ENCODE measurements at places on chromosomes 11 and 22.

DNA sequence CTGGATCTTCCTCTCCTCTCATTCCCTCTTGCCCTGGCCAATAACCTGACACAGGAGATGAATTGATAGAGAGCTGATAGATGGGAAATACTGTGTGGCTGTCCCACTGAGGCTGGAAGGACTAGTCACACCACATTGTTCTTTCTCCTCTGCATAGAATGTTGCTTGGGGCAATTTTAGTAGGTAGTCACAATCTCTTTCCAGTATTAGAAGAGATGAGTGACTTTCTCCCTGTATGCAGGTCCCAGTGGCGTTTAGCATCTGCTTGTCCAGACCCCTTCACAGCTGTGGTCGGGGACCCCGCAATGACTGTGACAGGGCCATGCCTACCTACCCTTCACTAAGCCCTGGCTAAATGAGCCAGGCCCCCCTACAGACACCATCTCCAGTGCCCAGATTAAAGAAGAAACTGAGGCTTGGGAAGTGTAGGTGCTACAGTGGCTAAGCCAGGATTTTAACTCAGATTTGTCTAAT lies 24.0 kb upstream of the P2RY2 start:
- ATAC-seq = no peak

GRCh38 chr11:95762534-95762933 lies 27.0 kb downstream of the FAM76B start:
- ATAC-seq = no peak

DNA sequence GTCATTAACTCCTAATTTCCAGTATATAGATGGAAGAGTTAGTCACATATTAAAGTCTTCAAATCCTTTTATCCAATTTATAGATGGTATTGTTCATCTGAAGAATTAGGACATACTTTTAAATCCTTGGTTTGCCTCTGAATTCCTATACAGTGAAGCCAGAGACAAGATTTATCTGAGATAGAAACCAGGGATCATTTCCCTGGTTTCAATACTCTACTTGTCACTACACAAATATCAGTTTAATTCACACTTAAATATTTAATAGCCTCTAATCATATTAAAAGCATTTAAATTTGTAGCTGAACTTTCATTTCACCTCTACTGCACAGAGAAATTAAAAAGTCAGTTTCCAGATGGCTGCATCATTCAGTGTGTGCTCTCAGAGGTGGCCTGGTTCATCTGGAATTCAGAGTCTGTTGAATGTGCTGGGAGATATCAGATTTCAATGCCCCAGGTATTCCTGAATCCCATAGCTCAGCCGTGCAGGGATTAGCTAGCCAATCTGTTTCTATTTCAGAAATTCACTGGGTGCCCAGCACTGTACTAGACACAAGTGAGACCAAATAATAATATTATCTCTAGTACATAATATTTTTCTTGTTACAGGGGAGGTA lies 344.3 kb downstream of the AASDHPPT start:
- no peak for ATAC-seq

GRCh38 chr11:20634044-20634443 lies 34.6 kb downstream of the SLC6A5 start:
- ATAC-seq = peak; percentile 39

DNA sequence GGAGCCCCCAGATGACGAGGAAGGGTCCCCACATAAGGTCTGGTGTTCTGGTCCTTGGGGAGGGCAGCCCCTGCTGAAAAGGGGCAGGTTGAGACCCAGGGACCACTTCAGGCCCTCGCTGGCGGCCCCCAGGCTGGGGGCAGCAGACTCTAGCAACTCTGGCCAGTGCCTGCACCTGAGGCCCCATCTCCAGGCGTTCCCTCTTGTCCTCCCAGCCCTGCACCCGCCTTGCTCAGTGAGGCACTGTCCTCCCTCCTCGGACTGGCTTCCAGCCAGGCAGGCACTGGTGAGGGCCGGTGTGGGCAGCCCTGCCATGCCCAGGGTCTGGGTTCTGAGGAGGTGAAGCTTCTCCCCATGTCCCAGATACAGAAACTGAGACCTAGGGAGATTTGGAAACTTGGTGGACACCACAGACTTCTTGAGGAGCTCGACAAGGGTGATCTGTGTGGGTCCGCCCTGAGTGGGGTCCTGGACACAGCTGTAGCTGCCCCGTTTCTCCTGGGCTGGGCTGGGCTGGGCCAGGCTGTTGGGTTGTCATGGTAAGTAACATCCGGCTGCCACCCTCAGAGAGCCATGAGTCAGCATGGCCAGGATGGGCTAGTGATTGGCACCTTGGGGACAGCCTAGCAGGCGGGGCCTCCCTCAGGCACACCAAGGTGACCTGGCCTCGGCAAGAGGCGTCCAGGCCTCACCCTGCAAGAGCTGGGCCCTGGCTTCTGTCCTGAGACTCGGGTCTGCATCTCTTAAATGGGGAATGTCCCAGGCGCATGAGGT lies 11.1 kb upstream of the PHLDA2 start:
- peak; percentile 71 for ATAC-seq

DNA sequence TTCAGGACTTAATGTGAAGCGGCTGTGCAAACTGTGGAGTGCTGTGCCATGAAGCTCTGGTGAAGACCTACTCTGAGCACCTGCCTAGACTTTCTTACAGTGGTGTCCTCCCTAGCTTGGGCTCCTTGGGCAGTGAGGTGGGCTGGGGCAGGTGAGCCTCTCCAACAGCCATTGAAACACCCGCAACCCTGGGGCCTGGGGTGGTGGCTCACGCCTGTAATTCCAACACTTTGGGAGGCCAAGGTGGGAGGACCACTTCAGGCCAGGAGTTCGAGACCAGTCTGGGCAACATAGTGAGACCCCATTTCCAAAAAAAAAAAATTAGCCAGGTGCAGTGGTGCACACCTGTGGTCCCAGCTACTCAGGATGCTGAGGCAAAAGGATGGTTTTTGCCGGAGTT lies 14.3 kb upstream of the SEC14L3 start:
- ATAC-seq = no peak

DNA sequence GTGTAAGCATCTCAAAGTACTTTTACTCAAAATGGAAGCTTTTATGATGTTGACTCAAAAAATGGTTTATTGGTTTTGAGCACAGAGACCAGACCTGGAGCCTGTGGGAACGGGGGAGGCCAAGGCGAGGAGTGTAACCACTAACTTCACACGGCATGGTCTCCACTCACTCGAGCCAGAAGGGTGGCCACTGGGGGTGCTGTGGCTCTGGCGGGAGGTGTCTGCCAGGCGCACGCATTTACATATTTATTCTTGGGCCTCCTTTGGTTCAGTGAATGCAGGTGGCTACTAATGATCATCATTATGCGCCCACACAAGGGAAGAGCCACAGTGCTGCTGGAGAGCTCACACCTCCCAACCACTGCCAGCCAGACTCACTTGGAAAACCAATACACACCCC lies 64.6 kb downstream of the FLRT1 start:
- ATAC-seq = no peak

DNA sequence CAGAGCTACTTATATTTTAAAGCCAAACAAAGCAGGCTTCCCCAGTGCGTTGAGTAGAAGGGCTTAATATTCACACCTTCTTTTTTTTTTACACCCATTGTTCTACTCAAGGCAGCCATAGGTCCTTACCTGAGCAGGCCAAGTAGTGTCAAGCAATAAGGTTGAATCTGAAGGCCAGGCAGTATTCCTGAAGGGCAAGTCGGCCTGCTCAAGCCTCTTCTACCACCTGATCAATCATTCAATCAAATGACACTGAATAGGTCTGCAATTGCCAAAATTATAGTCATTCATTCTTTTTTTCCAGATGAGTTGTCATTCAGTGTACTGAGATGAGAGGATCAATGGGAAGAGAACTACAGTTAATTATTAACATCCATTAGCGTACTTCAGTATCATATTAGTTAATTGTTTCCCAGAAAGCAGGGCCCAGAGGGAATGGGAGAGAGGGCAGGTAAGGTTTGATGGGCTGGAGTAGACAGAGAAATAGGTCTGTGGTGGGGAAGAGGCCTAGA lies 11.9 kb upstream of the PPP2R1B start:
- ATAC-seq = no peak

DNA sequence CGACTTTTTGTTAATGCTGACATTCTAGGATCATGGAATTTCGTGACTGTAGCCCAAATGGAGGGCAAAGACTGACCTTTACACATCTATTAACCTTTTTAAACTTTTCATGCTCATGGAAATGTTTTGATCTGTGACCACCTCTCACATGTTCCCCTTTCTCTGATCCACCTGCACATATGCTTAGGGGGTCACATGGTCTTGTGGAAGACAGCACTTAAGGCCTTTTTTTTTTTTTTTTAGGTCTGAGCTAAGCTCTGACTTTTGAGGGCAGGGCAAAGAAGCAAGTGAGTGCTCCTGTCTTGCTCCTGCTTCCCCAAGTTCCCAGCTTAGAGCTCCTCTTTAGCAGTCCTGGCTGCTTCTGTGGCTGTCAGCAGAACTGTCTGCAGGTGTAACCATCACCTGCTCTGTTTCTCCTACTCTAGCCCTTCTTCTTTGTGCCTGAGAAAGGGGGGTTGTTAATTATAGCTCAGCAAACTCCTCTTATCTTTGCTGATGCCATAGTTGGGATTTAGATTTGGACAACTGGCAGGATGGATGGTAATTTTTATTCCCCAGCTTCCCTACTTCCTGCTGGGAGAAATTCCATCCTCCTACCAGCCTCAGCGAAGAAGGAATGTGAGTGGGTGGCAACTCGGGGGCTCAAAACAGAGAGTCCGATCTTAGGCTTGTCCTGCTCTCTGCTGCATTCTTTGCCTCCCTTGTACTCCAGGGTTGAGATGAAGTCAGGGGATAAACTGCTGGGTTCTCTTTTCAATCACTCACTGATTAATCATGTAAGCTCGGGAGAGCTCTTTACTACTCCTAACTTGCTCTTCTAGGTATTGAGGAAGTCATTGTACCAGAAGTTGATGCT lies 64.4 kb downstream of the GRAMD1B start:
- ATAC-seq = no peak

DNA sequence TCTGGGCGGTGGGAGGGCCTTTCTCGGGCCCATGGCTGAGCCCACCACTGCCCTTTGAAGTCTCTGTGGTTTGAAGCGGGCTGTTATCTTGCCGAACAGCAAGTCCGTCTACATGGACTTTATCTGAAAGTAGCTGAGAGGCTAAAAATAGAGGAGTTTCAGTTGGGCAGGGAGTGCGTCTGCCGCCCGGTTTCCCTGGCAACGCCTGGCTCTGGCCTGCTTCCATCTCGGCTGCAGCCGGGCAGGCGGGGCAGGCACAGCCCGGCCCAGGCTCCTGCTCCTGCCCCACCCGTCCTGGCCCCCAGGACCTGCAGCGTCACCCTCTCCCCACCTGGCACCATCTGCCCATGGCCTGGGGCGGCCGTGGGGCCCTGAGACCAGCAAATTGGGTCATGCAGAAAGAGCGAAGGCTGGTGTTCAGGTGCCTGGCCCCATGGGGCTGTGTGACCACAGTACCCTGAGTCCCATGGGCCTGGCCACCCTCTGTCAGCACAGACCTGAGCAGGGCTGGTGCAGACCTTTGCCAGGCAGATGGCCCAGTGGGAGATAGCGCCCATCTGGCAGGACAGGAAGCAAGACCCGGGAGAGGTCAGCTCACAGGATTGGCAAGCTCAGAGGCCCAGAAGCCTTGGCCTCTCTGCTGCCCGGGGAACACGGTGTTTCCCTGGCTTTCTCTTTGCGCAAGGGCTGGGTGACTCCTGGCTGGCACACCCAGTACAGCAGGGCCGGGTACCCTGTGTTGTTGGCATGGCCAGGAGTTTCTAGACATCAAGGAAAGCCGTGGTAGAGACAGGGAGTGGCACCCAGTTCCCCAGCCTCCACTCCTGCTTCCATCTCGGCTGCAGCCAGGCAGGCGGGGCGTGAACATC lies 79.1 kb upstream of the KCNQ1OT1 start:
- peak; percentile 94 for ATAC-seq

GRCh38 chr11:120192831-120193625 lies 17.8 kb upstream of the OAF start:
- no peak for ATAC-seq

- no peak for ATAC-seq
Observed at GRCh38 chr22:33850193-33850592, 70.1 kb downstream of the LARGE1 start.

DNA sequence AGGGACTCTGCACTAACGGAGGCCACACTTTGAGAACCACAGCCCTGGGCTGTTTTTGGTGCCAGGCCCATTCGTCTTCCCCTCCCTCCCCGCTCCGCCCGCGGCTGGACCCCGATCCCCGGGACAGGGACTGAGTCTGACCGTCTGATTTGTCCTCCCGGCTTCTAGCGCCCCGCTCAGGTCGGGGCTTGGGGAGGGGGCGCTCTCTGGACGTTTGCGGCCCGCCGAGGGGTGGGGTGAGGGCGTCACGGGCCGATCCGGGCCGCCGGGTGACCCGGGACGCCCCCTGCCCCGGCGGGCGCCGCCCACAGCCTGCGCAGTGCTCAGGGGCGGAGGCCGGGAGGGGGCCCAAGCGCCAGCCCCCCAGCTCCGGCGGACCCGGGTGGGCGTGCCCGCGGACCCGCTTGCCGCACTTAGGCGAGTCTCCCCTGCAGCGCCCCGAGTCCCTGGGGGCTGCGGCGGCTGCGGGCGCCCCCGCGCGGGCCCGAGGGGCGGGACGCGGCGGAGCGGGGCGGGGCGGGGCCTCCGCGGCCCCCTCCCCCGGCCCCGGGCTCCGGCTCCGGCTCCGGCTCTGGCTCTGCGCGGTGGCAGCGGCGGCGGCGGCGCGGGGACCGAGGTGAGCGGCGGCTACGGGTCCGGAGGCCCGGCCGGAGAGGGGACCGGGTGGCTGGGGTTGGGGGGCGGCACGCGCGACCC lies 33.7 kb upstream of the PRR5 start:
- ATAC-seq = no peak

GRCh38 chr11:127242676-127243075 lies 242.1 kb upstream of the KIRREL3 start:
- no peak for ATAC-seq

DNA sequence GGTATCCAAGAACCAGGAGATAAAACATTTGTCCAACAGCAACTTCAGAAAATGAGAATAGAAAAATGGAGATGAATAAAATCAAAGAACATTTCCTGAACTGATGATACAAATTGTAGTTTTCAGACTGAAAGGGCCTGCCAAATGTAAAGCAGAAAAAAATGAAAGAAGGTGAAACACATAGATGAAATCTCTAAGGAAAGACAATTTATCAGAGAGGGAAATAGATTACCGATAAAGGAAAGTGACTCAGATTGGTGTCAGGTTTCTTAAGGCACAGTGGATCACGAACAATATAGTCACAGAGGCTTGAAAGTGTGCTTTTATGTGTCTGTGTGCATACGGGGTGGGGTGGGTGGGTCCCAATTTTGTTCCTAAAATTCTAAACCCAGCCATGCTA lies 4.1 kb upstream of the STT3A start:
- ATAC-seq = no peak

DNA sequence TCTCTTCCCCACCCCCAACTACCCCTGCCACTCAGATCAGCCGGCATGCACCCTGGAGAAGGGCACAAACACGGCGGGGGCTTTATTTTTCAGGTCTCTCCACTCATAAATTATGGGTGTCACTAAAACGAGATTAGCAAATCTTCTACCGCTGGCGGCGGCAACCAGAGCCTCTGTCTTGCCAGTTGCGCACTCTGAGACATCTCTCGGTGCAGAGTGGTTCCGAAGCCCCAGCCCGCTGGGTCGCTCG lies 125.3 kb upstream of the C11orf58 start:
- peak; percentile 14 for ATAC-seq
